ENCODE measurements at places on chromosomes 16 and 17.

- no peak for DNase-seq
These were observed 9.1 kb downstream of the SRL start for GRCh38 chr16:4232541-4233386.

GRCh38 chr17:6473128-6473767 is 29.0 kb downstream of the PIMREG start:
- peak; percentile 44 for DNase-seq

- no peak for DNase-seq
These were observed 13.1 kb upstream of the LASP1NB start for GRCh38 chr17:38912221-38912813.

- DNase-seq = no peak
These were observed 24.5 kb upstream of the TEKT1 start for GRCh38 chr17:6856051-6856450.

DNA sequence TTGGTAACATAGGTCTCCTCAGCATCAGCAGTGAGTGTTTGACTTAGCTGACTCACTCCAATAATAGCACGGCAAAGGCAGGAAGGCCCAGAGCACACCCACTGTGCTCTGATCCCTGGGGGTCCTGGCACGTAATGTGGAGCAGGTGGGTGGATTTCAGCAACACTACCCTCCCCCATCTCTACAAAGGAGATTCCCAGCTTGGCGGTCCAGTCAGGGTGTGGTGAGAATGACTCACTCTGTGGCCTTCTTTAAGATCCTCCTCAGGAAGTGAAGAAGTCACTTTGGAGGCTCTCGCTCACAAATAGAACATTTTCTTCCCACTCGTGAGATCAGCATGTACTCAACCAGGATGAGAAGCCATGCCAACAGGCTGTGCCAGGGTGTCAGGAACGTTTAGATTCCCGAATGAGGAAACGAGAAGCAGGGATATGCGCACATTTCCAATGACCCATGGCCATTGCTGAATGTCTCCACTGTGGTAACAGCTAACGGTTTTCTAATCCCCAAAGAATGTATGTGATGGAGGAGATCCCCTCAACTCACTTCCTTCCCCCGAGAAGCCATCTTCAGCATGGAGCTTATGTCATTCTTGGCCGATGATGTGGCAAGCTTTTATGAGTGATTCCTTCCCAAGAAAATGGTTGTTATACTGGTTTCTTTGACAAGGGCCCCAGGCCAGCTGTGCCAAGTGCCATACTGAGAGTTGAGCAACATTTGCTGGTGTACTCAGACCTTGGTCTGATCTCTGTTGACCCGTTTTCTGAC is 365.2 kb downstream of the C16orf95 start:
- no peak for DNase-seq

- DNase-seq = no peak
These were observed 11.3 kb upstream of the MLKL start for GRCh38 chr16:74711938-74712337.

DNA sequence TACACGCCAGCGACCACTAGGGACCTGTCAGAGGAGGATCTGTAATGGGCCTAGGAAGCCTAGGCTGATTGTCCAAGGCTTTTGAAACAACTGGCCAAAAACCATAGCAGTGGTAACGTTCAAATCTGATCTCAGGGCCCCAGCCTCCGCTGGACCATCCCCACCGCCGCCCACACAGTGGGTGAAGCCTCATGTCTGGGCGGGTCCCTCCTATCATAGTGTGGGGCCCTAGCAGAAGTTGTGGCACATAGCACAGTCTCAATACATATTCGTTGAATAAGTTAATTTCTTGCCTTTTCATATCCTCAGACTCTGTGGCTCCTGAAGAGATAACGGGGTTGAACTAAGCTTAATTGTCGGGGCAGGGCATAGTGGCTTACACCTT is 818 bp downstream of the DPH1 start:
- no peak for DNase-seq

DNA sequence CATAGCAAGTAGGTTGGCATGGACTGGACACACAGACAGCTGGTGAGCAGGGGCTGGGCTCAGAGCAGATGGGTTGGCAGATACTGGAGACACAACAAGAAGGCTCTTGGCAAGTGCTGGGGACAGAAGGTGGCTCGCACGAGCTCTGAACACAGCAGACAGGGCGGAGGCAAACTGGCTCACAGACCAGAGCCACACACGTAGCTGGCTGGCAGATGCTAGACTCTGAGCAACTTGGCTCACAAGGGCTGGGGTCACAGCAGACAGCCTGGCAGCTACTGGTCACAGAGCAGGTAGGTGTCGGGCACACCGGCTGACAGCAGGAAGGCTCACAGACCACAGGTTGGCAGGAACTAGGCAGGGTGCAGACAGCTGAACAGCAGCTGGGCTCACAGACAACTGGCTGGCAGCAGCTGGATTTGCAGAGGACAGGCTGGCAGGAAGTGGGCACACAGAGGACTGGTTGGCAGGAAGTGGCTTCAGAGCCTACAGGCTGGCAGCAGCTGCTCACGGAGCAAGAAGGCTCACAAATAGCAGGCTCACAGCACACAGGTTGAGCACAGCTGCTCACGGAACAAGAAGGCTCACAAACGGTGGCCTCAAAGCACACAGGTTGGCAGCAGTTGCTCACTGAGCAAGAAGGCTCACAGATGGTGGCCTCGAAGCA is 725 bp downstream of the KRTAP16-1 start:
- DNase-seq = no peak

GRCh38 chr17:5464717-5465507 is 3.9 kb downstream of the DHX33 start:
- DNase-seq = no peak

DNA sequence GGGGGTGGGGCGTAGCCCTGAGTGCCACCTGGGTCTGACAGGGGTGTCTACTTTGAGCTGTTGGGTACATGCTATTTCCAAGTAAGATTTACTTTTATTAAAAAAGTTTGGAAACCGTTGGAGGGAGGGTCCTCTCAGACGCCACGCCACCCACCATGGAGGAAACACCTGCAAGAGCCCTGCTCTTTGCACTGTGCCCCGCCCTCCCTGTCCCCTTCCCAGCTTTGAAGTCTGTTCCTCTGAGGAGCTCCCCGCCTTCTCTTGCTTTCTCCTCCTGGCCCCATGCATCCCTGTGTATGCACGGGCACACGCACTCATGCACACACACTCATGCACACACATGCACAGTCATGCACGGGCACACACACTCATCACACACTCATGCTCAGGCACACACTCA is 15.5 kb downstream of the ADGRG1 start:
- no peak for DNase-seq

GRCh38 chr17:45973946-45974859 is 24.8 kb upstream of the STH start:
- no peak for DNase-seq

GRCh38 chr17:65952015-65952414 is 239.9 kb downstream of the CEP112 start:
- no peak for DNase-seq

GRCh38 chr17:41864498-41864835 is 756 bp downstream of the KLHL11 start:
- no peak for DNase-seq

GRCh38 chr16:66144641-66145040 is 221.8 kb upstream of the CDH5 start:
- no peak for DNase-seq

DNA sequence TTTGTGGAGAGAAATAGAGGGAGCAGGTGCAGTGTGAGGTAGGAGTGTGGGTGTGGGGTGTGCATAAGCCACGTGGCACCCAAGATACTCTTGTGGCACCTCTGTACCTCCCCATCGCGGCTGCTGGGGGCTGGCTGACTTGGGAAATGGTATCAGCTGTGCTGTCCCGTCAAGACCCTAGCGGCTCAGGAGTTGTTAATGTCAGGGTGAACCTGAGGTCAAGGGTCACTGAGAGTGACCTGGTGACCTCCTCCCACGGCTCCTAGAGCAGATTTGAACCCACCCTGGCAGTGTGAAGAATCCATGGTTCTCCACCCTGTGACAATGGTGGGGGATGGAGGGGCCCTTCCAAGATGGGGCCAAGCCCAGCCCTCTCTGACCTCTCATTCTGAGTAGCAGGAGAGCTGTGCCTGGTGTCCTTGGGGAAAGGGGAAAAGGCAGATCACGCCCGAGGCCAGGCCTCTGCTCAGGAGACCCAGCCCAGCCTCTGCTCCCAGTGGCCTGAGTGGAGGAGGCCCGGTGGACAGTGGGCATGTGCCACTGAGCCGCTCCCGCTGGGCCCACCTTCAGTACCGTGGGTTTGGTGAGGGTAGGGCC is 3.0 kb upstream of the WFIKKN2 start:
- no peak for DNase-seq

- DNase-seq = no peak
These were observed at the start of gene MT1G for GRCh38 chr16:56667581-56668571. TSS of gene MT1G (minus strand) at chr16:56668065. CDS start at chr16:56667993, 72 bp downstream.

DNA sequence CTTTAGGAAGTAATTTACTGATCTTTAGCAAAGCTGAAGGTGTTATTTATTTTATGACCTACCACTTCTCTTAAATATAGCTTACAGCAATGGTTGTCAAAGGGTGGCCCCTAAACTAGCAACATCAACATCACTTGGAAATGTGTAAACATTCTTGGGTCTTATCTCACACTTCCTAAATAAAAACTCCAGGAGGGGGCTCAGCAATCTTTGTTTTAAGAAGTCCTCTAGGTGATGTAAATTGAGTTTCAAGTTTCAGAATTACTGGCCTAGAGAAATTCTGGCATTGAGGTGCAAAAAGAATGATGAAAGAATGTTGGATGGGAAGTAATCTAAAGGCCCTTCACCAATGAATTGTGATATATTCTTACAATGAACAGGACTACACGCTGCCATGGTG is 142.3 kb downstream of the HS3ST4 start:
- no peak for DNase-seq

- no peak for DNase-seq
These were observed 24.4 kb downstream of the PRMT7 start for GRCh38 chr16:68335175-68335574.

GRCh38 chr16:76502555-76502954 is 225.4 kb downstream of the CNTNAP4 start:
- DNase-seq = no peak

GRCh38 chr17:76868669-76869495 is 678 bp downstream of the MGAT5B start:
- DNase-seq = no peak

DNA sequence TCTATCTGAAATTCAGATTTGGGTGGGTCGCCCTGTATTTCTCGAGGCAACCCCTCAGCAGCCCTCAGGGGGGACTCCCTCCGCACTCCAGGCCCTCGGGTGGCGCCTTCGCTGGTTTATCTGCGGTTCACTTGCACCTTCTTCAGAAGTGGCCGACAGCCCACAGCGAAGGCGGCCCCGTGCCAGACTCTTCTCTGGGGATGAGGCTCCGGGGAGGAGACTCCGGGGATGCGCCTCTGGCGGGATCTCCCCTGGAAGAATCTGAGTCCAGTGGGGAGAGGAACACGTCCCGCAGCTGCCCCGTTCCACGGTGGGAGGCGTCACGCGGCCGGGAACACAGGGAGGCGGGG is 63.9 kb upstream of the DNAJA2 start:
- peak; percentile 5 for DNase-seq

GRCh38 chr17:43549496-43549895 is 3.4 kb upstream of the ETV4 start:
- no peak for DNase-seq

DNA sequence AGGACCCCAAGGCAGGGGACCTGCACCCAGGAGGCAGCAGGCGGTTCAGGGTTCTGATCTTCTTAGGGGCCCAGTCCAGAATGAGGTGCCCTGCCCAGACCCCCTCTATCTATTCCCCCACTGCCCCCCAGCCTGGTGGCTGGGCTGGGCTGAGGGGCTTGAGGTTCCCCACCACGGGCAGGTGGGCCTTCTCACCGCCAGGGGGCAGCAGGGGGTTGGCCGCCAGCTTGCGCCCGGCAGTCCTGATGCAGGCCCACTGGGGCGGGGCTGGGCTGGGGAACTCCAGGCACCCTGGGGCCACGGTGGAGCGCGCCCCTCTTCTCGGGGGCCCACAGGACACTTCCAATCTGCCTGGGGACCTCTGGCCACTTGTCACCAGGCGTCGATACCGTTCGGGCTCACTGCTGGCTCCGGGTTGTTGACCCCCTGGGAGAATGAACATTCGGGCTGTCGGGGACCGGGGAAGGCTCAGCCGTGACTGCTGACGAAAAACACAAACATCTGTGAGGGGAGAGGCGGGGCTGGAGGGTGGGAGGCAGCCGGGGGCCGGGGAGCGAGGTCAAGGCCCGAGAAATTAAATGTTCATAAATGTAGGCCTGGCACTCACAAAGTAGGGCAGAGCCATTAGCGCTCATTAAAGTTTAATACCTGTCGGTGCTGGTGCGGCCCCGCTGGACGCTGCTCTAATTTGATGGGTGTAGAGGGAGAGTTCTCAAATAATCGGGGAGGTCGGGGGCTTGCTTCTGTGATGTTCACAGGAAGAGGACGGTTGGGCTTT is 219.3 kb upstream of the GSE1 start:
- DNase-seq = peak; percentile 69

DNA sequence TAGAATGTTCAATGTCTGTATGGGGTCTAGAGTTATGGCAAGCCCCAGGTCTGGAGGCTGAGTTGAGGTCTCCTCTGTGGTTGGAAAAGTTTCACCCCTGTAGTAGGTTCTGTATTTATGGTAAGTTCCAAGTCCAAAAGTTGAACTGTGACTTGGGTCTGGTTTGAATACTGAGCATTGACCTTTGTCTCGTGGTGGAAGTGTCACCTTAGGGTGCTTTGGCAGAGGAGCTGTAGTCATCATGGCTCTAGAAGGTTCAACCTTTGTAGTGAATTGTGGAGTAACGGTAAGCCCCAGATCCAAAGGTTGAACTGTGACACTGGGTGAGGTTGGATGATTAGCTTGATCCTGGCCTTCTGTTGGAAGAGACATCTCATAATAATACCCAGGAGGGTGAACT is 17.6 kb downstream of the RDM1 start:
- no peak for DNase-seq

- no peak for DNase-seq
These were observed 16.8 kb upstream of the COL1A1 start for GRCh38 chr17:50218071-50218759.

- peak; percentile 70 for DNase-seq
These were observed 5.1 kb upstream of the NME4 start for GRCh38 chr16:391885-392335.

- no peak for DNase-seq
These were observed 11.9 kb downstream of the CEP131 start for GRCh38 chr17:81210868-81211267.

DNA sequence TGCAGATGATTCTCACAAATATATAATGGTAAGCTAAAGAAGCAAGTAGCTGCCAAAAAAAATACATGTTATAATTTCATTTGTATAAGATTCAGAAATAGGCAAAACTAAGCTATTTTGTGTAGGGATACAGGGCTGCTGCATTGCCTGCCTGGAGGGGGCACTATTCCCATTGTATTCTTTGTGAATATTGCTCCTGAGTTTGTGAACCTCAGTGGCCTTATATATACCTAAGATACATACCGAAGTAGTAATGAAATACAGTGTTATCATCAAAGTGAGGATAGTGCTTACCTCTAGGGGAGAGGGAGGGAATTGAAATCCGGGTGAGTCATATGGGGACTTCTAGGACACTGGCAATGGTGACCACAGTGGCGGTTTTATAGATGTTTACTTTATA is 53.5 kb downstream of the C17orf58 start:
- DNase-seq = no peak

Data from stimulated activated CD4-positive, alpha-beta T cell treated with anti-CD3 and anti-CD28 coated beads, TNF-alpha, amount 100 ng/mL, for 48 hours (primary cell).